ENCODE measurements at places on chromosomes 11 and 22.
A peak's percentile ranks its signal among the peaks of the same experiment; 100 is the strongest.

- no peak for DNase-seq
Measured at GRCh38 chr11:117918366-117919255, 10.6 kb downstream of the TMPRSS13 start.

GRCh38 chr22:39488563-39489083, 13.5 kb upstream of the MIEF1 start:
- DNase-seq: no peak

DNA sequence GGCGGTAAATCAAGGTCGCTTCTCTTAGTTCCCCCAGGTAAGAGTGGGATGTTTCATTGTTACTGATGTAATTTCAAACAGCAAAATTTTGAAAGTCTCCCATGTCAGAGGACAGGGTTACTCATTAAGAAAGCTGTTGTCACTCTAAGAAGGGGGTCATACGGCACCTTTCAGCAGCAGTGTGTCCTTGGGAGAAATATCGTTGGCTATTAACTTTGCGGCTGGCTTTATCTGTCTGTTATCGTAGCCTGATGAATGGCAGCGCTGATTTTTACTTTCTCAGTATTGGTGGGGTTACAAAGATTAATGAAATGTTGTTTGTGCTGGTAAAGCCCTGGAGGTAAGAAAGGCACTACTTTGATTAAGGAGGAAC, 27.5 kb upstream of the FBXO3 start:
- DNase-seq: no peak

DNA sequence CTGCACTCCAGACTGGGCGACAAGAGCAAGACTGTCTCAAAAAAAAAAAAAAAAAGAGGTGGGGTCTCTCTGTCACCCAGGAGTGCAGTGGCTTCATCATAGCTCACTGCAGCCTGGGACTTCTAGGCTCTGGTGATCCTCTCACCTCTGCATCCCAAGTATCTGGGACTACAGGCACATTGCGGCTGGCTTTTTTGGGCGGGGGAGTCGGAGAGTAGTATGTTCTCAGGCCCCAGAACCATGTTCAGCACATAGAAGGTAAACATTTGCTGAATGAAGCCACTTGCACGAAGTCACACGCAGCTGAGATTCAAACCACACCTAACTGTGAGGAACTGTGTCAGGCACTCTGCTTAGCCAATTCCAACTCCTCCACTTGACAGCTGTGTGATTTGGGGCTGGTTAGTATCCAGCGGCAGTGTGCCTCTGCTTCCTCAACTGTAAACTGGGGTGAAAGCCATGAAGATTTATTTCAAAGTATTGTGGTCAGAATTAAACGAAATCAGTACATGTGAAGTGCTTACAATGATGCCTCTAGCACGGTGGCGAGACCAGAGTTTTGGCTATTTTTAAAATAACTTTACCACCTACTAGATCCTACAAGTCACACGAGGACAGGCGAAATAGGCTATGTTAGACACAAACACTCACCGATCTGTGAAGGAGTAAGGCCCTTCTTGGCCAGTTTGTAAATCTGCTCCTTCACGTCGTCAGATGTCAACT, 789 bp downstream of the RPS13 start:
- no peak for DNase-seq

- no peak for DNase-seq
Measured at GRCh38 chr11:111737444-111738210, 28.6 kb downstream of the PPP2R1B start.

DNA sequence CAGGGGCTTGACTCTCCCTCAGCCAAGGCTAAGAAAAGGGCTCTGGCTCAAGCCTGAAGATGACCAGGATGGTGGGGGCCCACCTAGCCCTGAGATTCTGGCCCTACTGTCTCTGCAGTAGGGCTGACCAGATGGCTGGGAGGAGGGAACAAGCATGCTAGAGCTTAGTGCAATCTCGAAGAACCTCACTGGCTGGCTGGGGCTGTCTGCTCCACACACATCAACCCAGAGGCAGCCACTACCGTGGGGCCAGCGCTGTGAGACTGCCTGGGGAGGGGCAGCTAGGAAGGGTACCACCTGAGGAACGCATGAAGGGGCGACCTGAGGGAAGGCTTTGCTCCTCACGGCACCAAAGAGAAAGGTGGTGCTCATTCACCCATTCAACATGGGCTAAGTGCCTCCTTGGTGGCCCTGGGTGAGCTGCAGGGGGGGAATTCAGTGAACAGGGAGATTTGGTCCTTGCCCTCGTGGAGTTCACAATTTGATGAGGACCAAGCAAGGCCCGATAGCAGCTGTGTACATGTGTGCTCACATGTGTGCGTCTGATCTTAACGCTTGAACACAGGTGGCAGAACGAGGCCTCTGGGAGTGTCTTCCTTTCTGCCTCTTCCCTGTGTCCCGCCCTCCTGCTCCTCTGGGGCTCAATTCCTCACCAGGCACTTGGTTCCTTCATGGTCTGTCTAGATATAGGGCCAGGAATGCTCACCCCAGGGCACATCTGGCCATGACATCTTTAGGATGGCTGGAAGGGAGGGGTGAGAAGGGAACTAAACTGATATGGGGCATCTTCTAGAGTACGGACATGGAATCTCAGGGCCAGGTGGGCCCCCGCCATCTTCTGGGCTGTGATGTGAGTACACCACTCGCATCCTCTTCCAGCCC, 102.3 kb upstream of the PITPNB start:
- DNase-seq: no peak

- DNase-seq: no peak
Measured at GRCh38 chr11:47271961-47272661, 2.2 kb downstream of the MADD start.

DNA sequence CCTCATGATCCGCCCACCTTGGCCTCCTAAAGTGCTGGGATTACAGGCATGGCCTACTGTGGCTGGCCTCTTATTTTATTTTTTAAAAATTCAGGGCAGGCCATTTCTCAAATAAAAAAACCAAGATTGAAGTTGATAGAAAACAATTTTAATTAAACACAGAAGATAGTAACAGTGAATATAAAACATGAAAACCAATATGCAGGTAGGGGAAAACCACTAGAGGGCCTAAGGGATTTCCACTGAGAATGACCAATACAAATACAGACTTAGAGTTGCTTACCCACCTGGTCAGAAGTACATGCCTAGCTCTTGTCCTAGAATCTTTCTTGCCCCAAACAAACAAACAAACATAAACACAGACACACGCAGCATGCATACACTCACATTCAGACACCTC, 1.7 kb upstream of the RTCB start:
- DNase-seq: no peak

- DNase-seq: no peak
Measured at GRCh38 chr11:58503361-58503856, 4.5 kb downstream of the OR5B21 start.

- no peak for DNase-seq
Measured at GRCh38 chr22:50400406-50400805, 57.3 kb downstream of the PPP6R2 start.

- no peak for DNase-seq
Measured at GRCh38 chr22:44143579-44143978, 37.1 kb upstream of the PARVG start.

GRCh38 chr11:112156956-112157766, 6.7 kb downstream of the IL18 start:
- DNase-seq: peak; percentile 97

DNA sequence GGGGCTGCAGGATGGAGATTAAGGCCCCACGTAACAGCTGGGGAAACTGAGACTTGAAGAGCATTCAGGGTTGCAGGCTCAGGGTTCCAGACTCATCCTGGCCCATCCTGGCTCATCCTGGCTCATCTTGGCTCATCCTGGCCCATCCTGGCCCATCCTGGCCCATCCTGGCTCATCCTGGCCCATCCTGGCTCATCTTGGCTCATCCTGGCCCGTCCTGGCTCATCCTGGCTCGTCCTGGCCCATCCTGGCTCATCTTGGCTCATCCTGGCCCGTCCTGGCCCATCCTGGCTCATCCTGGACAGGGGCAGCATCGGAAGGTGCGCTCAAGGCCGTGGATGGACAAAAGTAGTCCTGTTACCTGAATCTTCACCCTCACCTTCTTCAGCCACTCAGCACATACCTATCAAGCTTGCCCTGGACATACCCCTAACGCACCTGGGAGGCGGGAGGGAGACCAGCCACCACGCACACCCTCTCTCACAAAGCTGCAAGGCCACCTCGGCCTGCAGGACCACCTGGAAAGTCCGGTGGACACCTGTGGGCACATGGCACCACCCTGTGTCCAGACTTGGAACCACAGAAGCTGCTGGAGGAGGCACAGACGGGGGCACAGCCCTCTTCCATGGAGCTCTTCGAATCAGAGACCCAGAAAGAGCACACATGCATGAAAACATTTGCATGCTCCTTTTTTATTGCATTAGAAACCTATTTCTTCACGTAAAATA, 20.3 kb upstream of the NLRP6 start:
- DNase-seq: no peak

DNA sequence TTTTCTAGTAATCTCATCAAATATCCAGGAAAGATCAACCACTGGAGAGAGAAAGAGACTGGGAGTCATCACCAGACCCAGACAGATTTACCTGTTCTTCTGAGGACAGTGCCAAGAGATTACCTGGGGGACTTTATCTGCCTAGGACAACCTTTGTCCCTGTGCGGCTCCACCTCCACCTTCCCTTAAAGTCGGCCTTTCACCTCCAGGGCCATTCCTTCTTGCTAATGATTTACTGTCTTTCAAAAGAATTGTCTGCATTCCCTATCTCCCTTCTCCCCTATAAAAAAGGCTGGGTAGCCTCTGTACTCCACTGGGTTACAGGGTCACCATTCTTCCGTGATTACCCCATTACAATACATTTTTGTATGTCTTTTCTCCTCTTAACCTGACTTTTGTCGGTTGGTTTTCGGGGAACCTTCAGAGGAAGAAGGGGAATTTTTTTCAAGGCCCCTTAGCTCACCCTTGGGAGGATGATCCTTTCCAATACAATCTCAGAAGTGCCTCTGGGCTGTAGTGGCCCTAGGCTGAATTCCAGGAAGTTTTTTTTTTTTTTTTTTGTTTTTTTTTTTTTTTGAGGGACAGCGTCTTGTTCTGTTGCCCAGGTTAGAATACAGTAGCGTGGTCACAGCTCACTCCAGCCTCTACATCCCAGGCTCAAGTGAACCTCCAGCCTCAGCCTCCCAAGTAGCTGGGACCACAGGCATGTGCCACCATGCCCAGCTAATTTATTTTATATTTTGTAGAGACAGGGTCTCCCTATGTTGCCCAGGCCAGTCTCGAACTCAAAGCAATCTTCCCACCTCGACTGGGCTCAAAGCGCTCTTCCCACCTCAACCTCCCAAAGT, 1.5 kb upstream of the HMOX1 start:
- no peak for DNase-seq

DNA sequence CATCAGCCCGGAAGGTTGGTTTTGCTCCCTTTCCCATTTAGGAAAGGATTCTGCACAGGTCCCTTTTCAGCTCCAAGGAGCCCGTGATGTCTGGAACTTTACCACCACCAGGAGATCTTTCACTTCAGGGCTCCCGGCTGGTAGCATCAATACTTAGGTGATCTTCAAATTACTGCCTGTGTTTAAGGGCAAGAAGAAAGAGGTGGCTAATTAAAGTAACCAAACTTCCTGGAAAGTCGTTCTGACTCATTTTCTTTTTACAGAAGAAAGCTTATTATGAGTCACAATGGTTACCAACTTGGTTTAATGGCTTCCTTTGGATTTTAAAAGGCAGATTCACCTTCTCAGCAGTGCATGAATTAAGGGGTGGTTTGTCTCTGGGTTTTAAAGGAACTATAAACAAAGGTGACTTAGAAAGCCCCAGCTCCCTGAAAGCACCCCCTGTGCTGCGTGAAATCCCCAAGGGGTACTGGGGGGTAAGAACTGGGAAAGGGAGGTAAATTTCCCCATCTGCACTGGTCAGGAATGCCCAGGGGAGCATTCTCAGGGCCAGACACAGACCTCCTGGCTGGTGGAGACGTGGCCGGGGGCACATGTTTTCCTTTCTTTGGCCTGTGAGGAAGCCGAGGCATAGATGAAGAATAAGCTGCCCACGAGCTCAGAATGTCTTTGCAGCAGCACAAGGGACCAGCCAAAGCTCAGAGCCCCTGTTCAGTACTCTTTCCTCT, 8.8 kb downstream of the POU2F3 start:
- no peak for DNase-seq

All from foreskin melanocyte (primary cell).